ENCODE measurements at places on chromosomes 5 and 9.
A peak's percentile ranks its signal among the peaks of the same experiment; 100 is the strongest.

DNA sequence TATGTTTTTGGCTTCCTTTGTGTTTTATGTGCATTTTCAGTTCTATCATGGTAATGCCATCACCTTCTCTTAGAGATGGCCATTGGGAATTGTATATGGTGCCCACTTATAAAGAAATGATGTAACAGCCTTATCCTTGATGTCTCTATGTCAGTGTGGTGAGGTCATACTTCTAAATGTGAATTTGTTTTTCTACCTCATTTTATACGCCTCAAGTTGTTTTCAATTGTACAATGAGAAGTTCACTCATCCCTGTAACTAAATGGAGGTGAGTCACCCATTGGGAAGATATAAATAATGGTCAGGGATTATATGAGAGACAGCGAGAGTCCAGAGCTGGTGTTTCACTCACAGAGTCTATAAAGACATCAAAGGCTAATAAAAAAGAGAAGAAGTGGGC is 402.4 kb downstream of the AGTPBP1 start:
- no peak for DNase-seq

DNA sequence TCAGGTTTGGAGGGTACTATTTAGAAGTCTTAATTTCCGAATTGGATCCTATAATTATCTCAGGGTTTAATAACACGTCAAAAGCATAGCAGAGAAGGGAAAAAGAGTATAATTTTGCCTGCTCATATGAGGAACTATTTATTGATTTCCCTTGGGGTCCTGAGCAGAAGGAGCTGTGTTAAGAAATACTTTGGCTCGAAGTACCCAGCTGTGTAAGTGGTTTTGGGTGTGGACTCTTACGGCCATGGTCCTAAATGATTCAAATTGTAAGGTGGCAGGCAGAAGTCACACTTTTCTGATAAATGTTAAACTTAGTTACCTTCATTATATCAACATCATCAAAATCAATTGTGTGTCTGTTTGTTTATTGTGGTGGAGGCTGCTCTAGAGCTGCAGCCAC is 190.4 kb downstream of the MTRR start:
- DNase-seq, result no peak

- DNase-seq, result no peak
These were observed 132.9 kb upstream of the ANKH start for GRCh38 chr5:15004506-15004905.

DNA sequence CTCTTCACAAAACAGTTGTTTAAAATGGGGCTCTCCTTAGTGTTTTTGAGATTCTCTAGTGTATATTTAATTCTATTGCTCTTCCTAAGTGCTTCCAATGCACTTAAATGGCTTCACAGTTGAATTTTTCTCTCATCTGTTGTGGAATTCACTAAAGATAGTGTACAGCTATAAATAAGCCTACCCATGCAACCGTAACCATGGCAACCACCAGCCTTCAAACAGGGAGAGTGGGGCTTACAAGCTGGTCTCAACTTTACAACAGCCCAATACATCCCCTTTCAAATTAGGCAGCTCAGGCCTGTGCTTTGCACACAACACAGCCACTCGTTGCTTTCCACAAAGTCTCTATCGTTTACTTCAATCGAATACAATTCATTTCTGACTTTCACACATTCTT is 144.0 kb upstream of the PLPPR1 start:
- no peak for DNase-seq

GRCh38 chr9:22700171-22700570 is 253.5 kb downstream of the DMRTA1 start:
- DNase-seq, result no peak

GRCh38 chr9:2023532-2023931 is 8.4 kb downstream of the SMARCA2 start:
- DNase-seq, result no peak

DNA sequence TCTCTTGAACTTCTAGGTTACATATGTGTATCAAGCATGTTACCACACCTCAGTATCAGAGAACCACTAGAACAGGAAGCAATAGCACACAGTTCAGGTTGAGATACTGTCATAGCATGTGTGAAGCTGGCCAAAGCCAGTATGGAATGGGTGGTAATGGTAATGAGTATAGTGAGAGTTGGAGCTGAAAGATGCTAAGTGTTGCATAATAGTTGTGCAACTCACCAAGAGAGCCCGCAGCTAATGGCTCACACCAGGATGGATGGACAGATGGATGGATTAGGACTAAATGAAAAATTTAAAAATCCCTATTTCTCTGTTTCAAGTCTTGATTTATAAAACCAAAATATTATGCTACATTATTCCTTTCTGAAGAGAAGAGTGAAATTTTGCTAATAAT is 53.4 kb upstream of the KCNN2 start:
- no peak for DNase-seq

DNA sequence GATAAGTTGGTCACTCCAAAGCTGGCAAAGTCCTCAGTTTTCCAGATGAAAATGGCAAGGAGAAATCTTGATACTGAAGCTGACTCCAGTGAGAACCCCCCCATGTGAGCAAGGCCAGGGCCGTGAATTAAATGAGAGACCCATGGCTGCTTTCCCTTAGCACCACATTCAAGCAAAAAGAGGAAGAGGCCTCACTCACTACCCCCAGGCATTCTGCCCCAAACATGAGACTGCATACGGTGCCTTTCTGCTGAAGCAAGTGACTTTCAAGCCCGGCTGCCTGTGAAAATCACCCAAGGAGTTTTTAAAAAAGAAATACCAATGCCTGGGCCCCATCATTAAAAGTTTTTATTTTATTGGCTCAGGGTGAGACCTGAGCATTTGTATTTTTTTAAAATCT is 66.9 kb downstream of the TMEM252 start:
- no peak for DNase-seq

DNA sequence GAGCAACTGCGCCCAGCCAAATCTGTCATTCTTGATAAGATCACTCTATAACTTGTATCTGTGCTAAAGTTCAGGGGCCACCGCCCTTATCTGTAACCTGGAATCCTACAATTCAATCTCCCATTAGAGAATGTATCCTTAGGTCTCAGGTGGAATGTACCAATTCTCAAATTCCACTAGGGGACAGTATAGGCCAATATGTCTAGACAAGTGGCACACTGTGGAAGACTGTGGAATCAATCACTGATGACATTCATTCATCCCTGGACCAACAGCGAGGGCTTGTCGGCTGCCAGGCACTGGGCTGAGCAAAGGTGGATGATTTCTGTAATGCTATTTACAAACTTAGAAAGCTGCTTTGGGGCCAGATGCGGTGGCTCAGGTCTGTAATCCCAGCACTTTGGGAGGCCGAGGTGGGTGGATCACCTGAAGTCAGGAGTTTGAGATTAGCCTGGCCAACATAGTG is 28.7 kb upstream of the MEGF9 start:
- peak; percentile 25 for DNase-seq

GRCh38 chr5:147093138-147093537 is 141.7 kb upstream of the STK32A start:
- no peak for DNase-seq

- no peak for DNase-seq
These were observed 221.2 kb downstream of the MEF2C start for GRCh38 chr5:88661806-88662207.

DNA sequence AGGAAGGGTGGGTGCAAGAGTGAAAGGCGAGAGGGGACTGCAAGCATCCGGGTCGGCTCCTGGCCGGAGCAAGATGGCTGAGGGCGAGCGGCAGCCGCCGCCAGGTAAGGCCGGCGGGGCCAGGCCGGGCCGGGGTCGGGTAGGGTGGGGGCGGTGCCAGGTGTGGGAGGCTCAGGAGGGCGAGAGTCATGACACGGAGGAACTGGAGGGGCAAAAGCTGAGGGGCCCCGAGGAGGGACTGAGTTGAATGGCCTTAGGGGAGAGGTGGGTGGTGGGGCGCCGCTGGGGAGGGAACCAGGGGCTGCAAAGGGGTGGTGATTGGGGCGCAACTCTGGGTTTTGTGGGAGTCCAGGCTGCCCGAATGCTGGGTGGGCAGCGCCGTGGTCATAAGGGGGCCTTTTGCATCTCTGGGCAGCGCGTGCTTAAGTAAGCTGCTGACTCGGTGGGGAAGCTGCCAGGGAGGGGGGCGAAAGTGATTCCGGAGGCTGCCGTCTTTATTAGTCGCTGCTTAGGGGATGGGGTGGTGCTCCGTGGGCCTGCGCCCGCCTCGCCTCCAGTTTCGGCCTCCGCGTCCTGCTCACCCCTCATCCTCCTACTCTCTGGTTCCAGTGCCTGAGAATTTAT is 425 bp downstream of the PTPA start:
- peak; percentile 28 for DNase-seq

DNA sequence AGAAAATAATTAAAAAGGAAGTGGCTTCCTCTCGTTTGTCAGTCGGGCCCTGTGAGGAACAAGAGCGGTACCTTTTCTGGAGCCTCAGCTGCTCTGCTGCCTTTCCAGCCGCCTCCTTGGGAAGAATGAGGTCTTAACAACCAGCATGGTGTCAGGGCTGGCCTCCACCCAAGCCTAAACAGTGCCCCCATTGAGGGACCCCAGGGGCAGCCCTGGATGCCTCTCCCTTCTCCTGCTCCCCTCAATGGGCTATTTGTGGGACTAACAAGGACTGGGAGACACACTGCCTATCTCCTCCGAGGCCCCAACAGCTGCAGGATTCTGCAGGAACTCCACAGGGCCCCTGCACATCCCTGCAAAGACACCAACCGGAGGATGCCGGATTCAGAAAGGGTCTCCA is 155.4 kb upstream of the MAP3K1 start:
- no peak for DNase-seq

- DNase-seq, result no peak
These were observed 105.2 kb downstream of the CDH10 start for GRCh38 chr5:24539613-24540012.

GRCh38 chr9:123353041-123353440 is 3.0 kb upstream of the CRB2 start:
- DNase-seq, result no peak

- DNase-seq, result peak; percentile 83
These were observed 117.2 kb upstream of the TBCA start for GRCh38 chr5:77893225-77893860.

DNA sequence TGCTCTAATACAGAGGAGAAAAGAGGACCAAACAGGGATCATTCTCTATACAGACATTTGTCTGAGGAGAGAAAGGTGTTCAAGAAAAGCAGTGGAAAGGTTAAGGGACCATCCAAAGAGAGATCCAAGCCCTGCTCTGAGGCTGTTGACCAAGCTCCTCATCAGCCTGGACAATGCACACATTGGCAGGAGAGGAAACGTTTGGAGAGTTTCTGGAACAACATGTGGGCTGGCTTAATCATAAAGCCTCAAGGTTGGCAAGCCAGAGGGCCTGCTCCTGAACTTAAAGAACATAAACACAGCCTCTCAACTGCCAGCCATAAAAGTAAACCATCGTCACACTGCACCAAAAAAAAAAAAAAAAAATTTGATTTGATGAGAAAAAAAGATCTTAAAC is 184.4 kb upstream of the SLC12A2 start:
- no peak for DNase-seq

- no peak for DNase-seq
These were observed 53.7 kb upstream of the HRH2 start for GRCh38 chr5:175603987-175604739.

- DNase-seq, result peak; percentile 44
These were observed 13.7 kb upstream of the DAB2IP start for GRCh38 chr9:121637713-121638220.

DNA sequence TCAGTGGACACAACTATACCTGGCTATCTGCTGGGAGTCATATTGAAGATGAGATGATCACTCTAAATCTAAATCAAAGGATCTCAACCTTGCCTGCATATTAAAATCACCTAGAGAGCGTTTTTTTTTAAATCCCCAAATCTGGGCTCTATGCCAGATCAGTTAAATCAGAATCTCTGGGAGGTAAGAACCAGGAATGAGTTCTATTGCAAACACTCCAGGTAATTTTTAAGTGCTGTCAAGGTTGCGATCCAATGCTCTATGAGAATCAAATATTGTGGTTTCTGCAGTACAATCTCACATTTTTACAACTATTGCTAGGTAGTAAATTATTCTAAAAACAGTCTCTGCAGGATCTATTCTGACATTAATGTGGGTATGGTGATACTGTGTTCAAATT is 202.3 kb upstream of the OR13F1 start:
- no peak for DNase-seq

DNA sequence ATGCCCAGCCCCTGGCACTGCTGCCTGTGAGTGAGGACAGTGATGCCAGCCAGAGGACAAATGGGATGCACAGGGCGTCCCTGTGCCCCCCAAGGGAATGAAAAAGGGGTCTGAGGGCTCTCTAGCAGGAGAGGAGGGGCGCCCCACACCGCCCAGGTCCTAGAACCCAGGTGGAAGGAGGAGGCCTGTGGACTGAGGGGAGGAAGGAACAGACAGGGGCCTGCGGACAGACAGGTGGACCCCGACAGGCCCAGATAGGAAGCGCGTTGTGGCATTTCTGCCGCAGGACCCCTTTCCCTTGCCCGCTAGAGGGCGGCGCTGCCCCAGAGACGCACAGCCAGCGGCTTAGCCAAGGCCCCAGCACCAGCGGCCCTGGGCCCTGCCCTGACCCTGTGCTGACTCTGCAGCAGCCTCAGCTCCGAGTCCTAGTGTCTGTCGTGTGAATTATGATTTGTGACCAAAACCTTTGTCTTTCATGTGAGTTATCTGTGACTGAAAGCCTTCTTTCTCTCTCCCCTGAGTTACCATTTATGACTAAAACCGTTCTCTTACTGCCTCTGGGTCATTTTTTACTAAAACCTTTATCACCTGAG is 30.7 kb downstream of the TRIP13 start:
- DNase-seq, result peak; percentile 61

- no peak for DNase-seq
These were observed 147.2 kb upstream of the KLF4 start for GRCh38 chr9:107636571-107637381.

DNA sequence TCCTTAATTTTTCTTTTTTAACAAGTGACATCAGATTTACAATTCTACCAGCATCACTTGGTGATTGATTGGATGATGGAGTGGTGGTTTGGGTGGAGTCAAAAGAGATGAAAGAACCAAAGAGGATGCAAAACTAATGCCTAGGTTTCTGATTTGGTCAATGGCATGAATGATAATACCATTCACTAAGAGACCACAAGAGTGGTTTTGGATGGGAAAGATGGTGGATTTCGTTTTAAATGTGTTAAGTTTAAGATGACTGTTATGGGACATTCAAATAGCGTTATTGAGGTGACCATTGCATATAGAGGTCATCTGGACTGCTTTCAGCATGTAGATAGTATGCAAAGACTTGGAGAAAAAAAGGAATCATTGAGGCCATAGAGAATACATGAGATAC is 3.6 kb downstream of the SMC5 start:
- DNase-seq, result no peak

DNA sequence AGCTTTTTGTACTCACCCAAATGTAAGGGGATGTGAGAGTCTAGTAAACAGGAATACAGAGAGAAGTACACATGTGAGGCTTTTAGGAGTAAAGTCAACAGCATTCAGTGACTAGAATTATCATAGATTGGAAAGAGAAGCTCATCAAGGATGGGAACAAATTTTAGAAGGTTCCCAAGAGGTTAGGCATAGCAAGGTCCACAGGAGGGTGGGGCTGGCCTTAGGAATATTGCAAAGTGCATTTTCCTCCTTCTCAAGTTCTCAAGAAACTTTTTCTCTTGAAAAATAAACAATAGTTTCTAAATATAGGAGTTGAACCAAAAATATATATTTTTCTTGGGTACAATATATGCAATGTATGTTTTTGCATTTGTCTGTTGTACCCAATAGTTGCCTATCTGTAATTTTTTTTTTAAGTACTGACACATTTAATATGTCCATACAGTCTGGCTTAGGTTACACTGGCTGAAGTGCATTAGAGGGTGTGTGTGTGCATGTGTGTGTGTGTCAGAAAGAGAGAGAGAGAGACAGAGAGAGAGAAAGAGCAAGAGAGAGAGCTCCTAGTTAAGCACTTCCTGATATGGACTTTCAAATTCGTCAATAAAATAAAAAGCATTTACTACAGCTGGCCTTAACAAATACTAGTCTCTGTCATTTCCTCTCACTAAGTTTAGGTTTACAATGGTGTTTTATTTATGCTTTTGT is 62.2 kb downstream of the SNX18 start:
- DNase-seq, result no peak
